ENCODE measurements at places on chromosomes 3 and 15. TPM values are rescaled to one million over a fixed set of nuclear protein-coding genes. Genes with fewer than 3 reads are reported as not detected.

The SCG5 gene
- total RNA-seq: 1.7 TPM

The CPLX3 gene
- total RNA-seq: 0.35 TPM

The GOLGA6L10 gene
- total RNA-seq: 2.3 TPM

The PRTG gene
- not detected for total RNA-seq

The SAMD7 gene
- not detected for total RNA-seq

The CYP19A1 gene
- 0.52 TPM for total RNA-seq

The TMEM266 gene
- 0.25 TPM for total RNA-seq

The NRG4 gene
- not detected for total RNA-seq

The CHRM5 gene
- total RNA-seq: not detected

The PLA2G4B gene
- 30.1 TPM for total RNA-seq

The RBM6 gene
- 142 TPM for total RNA-seq

The TICRR gene
- 0.30 TPM for total RNA-seq

The RNU5B-1 gene
- not detected for total RNA-seq

The PLXNA1 gene
- 12.6 TPM for total RNA-seq

The SEC22C gene
- 72.0 TPM for total RNA-seq

The CCDC13 gene
- 0.32 TPM for total RNA-seq

The BFSP2 gene
- 6.6 TPM for total RNA-seq

The DIS3L gene
- 24.3 TPM for total RNA-seq

The C3orf80 gene
- total RNA-seq: 0.15 TPM

The SLC9A9 gene
- total RNA-seq: 47.6 TPM

The CCR1 gene
- 0.17 TPM for total RNA-seq

The BLM gene
- 12.0 TPM for total RNA-seq

The TXNRD3 gene
- 0.47 TPM for total RNA-seq

The ZNF620 gene
- total RNA-seq: 2.4 TPM

The AGBL1 gene
- total RNA-seq: not detected

The SOX2 gene
- not detected for total RNA-seq

The CLDN16 gene
- not detected for total RNA-seq

The SCN11A gene
- total RNA-seq: not detected

The RFT1 gene
- total RNA-seq: 12.9 TPM

The PLSCR5 gene
- not detected for total RNA-seq

The ESYT3 gene
- not detected for total RNA-seq

The EBLN2 gene
- total RNA-seq: 20.8 TPM

The FAM81A gene
- total RNA-seq: not detected

The CTSH gene
- total RNA-seq: 9.6 TPM

The CAV3 gene
- total RNA-seq: not detected

The CSPG4 gene
- not detected for total RNA-seq

The ZNF660 gene
- not detected for total RNA-seq

The FOXP1 gene
- total RNA-seq: 599 TPM

The CP gene
- total RNA-seq: not detected

The CLDN18 gene
- not detected for total RNA-seq

The CELSR3 gene
- total RNA-seq: 8.8 TPM

The SKIL gene
- total RNA-seq: 50.4 TPM

The ZKSCAN7 gene
- 1.2 TPM for total RNA-seq

The ZNF860 gene
- not detected for total RNA-seq

The GP9 gene
- total RNA-seq: 3.7 TPM

The CLEC3B gene
- 0.99 TPM for total RNA-seq

The MAP6D1 gene
- total RNA-seq: 1.9 TPM

The LIPC gene
- total RNA-seq: 0.99 TPM

The FHIT gene
- 120 TPM for total RNA-seq

The LMAN1L gene
- not detected for total RNA-seq

The ETFA gene
- total RNA-seq: 44.5 TPM

The IQCF5 gene
- total RNA-seq: not detected
